AG08395 (cell line): ENCODE measurements at places on chromosomes 1 and 21.

- no peak for DNase-seq
These were observed 29.2 kb downstream of the HSPA13 start for GRCh38 chr21:14353726-14354125.

GRCh38 chr1:7558041-7558461 is 213.0 kb upstream of the VAMP3 start:
- no peak for DNase-seq

- DNase-seq: no peak
These were observed 47.8 kb upstream of the PRDM2 start for GRCh38 chr1:13652238-13652637.

- DNase-seq: peak; percentile 36
These were observed 143.5 kb downstream of the C1orf94 start for GRCh38 chr1:34320053-34320669.

DNA sequence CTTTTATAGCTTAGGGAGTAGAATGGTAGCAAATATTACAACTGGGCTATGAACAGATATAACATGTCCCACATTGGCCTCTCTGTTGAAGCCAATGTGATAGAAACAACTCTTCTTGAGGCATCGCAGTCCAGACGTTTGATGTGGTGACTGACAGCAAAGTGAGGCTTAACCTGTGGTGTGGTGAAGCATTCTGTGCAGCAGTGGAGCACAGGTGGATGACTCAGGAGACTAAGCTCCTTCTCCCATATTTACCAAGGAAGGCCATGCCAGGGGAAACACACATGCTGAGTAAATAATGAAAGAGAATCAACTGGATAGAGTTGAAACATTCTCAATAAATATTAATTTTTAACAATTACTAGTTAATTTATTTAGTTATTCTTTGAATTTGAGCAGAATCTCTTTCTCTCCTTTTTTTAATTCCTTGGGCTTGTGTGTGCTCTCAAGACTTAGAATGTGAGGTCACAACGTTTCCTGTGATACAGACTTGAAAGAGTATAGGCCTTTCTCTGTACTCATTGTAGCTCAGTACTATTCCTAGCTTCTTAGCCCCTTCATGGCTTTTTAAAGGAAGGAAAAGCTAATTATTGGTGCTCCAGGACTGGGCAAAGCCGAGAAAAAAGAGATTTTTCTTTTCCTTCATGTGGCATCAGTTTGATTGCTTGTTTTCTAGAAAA is 17.6 kb downstream of the CRB1 start:
- no peak for DNase-seq

DNA sequence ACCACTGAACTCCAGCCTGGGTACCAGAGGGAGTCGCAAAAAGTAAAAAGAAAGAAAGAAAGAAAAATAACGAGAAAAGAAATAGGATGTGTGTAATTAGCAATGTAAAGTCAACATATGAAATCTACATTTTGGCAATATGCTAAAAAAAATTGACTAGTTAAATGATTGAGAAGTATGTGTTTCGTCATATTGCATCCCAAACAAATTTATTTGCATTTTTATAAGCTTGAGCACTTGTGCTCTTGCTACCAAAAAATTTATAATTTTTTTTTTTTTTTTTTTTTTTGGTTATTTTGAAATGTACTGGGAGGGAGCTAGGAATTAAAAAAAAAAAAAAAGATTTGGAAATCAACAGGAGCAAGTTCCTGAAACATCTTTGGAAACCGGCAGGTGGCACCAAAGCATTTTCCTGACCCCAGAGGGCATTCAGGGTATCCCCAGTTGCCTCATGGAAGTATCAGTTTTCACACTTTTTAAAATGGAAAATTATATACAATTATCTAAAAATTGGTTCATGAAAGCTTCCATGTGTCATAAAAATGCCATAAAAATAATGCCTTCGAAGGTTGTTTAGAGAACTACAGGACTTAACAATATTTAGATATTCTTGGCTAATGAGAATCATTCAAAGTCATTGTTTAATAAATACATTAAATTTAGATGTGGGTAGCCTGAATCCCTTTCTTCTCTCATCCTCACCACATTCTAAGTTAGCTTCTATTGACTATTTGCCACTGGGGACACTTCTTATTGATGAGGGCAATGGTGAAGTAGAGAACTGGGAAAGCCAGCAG is 4.8 kb upstream of the HEATR1 start:
- peak; percentile 55 for DNase-seq

GRCh38 chr1:44327679-44328491 is 27.2 kb downstream of the ERI3 start:
- peak; percentile 99 for DNase-seq

DNA sequence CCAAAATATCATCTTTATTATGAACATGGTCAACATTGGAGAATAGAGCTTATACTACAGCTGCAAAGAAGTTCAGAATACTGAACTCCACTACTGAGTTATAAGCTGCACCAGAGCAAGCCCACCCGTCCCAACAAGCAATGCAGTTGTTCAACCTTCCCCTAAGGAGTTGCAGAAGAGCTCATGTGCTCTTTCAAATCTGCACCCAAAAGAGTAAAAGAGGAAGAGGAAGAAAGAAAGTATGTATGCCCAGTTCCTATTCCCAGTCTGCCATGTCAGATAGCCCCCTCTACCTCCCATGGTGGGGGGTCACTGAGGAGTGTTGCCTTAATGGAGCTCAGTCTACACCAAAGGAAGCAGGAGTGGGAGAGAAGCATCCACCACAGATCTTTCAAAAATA is 6.9 kb downstream of the C1orf162 start:
- no peak for DNase-seq

DNA sequence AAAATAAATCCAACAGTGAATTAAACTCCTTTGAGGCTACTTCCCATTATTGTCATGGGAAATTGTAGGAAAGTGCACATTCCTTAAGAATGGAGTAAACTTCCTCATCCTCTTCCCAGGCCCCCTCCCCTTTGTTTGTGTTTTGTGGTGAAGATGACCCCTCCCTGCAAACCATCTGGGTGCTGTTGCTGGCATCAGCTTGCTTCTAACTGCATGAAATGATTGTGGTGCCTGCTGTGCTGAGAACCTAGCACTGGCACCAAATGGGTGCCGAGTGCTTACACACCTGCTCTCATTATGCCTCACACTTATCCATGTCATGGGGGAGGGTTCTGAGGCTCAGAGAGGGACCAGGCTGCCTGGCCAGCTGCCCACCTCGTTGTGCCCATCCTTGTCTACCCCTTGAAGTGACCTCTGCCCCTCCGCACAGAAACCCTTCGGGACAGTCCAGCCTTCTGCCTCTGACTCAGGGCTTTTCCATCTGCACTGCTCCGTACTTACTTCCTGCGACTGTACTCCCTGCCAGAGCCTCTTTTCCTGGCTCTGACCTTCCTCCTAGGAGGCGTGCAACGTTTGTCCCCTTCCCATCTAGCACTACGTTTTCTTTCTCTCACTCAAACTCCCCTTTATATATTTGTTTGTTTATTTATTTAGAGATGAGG is 30.6 kb downstream of the CAPN2 start:
- DNase-seq: no peak

- no peak for DNase-seq
These were observed 190.5 kb upstream of the CSF3R start for GRCh38 chr1:36673202-36673601.

DNA sequence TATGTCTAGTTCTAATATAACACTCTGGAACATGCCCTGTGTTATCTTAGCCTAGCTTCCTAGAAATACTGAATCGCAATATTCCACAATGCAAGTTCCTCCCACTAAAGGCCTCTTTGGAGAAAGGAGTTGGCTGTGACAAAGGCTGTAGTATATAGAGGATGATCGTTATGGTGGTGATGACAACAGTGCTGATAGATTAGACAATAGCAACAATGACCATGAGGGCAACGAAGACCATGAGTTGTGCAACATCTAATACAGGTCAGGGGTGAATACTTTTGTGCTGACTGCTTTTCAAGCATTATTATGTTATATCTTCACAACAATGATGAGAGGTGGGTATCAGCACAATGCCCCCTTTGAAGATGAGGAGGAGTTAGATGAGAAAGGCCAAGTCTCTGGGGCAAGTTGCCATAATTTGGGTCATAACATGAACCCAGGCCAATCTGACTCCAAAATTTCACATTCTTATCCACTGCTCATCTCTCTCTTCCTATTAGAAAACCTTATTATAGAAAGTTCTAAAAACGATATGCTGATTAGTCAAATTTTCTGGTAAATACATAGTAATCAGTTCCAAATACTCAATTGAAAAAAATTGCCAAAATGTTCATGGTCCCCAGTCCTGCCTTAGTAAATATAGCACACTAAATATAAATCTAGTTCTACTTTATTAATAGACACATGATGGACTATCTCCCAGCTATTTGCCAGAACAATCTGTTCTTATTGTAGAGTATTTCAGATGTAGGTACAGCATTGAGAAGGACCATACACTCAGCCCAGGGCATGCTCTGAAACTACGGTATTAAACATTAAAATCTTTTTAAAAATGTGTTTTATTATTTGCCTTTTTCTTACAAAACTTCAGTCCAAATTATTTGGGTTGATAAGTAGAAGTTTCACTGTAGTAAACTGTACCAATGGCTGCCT is 37.5 kb downstream of the HIVEP3 start:
- DNase-seq: no peak

GRCh38 chr21:42988236-42988965 is 14.0 kb downstream of the PKNOX1 start:
- DNase-seq: peak; percentile 73

- no peak for DNase-seq
These were observed 11.6 kb downstream of the CD55 start for GRCh38 chr1:207333009-207333600.

DNA sequence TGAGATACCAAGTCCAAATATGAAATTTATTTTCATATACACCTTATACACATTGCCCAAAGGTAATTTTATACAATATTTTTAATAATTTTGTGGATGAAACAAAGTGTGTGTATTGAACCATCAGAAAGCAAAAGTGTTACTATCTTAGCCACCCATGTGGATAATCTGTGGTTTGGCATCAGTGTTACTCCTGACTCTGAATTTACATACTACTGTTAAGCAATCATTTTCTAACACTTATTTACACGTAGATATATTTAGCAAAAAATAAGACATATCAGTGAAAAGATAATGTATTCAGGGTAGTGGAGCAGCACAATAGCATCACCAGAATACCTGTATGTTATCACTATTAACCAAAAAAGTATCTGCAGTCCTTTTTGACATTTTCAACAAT is 23.8 kb downstream of the DENND2D start:
- DNase-seq: no peak

DNA sequence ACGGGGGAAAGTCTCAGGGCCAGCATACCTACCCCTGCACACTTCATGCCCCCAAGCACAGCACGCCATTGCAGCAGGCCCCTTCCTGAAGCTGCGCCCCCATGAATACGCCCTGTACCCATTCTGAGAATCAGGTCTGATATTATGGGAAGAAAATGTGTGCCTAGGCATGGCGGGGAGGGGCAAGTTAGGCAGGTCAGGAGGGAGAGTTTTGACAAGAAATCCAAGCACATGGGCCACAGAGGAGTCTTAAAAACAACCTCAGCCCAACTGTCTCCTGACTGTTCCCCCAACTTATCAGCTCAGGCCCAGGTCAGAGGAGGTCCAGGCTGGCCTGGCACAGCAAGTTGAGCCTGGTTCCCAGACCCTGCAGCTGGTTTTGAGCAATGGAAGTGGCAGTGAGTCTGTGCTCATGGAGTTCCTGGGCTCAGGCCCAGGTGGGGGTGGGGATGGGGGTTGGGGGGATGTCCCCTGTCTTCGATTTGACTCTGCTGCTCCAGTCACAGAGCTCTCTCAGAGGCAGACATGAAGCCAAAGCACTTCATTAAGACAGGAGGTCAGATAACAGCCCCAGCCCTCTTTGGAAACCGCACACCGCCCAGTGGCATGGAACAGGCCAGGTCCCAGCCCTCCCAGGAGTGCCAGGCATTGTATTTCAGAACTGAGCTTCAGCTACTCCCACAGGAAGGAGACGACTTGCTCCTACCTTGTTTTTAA is 20.6 kb upstream of the BCAR3 start:
- DNase-seq: no peak

GRCh38 chr21:40901691-40902090 is 54.7 kb upstream of the DSCAM start:
- DNase-seq: no peak

GRCh38 chr1:12290828-12291227 is 61.0 kb downstream of the VPS13D start:
- DNase-seq: no peak

DNA sequence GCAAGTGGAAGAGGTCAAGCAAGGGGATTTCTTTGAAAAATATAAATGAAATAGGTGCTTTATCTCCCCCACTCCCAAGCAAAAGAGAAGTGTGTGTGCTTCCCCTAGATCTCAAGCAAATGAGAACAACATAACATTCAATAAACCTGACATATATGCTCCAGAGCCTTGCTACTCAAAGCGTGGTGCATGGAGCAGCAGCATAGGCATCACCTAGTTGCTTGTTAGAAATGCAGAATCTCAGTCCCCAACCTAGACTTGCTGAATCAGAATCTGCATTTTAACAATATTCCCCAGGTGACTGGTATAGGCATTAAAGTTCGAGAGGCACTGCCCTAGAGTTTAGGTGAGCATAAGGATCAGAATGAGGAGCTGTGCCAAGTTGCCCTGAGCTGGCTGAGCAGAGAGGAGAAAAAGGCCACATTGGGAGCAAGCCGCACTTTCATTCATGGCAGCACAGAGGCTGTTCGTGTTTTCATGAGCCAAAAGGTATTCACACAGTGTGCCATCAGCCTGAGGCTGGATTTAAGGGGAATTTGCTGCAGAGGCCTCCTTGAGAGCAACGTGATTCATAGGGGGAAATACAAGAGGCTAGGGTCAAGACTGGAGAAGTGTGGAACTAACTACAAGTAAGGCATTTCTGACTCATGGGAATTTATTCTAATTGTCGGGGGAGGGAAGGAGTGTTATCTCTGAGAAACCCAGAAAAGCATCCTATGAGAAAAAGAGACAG is 14.3 kb upstream of the LPAR3 start:
- no peak for DNase-seq

- DNase-seq: no peak
These were observed 211.2 kb downstream of the PTGER3 start for GRCh38 chr1:70836456-70836855.

GRCh38 chr1:225845571-225846259 is 35.8 kb downstream of the EPHX1 start:
- DNase-seq: peak; percentile 81
